Right kidney (tissue), 9 donors: ENCODE measurements at places on chromosomes 12 and 14.

- no peak for DNase-seq
Observed at GRCh38 chr12:90080616-90081015, 372.0 kb upstream of the ATP2B1 start.

GRCh38 chr12:40681148-40681547 lies 11.1 kb upstream of the CNTN1 start:
- DNase-seq: no peak

DNA sequence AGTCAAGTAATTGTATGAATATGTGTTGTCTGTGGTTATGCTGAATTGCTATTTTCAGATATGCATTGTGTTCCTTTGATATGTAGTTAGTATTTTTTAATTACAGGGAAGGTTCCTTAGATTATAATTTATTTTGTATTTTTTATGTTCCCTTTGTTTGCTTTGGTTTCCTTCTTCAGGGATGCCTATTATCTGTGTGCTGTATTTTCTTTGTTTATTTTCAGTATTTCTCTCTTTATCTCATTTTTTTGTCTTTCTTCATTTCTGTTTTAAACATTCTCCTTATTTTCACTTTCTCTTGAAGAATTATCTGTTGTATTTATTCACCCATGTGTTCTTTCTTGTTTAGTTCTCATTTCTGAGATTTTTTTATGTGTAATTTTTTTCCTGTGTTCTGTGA lies 163.1 kb downstream of the EMP1 start:
- DNase-seq: no peak

DNA sequence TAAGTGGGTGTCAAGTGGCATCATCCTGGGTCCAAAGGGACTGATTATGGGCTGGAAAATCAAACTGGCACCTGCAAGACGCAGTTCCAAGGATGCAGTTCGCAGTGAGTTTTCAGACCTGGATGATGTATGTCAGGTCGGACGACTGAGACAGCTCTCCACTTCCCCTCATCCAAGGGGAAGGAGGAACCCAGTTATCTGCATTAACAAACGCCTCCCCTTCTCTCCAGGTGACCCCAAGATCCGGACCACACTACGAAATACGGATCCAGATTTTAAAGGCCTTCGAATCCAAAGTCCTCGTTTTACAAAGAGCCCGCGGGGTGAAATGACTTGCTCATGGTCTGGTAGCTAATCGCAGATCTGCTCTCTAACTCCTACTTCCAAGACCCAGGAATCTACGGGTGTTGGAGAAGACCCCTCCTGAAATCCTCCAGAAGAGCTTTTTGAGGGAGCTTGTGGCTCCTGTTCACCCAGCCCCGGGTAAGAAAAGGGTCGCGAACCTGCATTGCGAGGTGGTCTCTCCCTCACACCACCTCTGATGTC lies 460 bp upstream of the SYNE2 start:
- DNase-seq: peak; percentile 91

- DNase-seq: no peak
Observed at GRCh38 chr12:117334855-117335587, 26.4 kb downstream of the NOS1 start.

- DNase-seq: no peak
Observed at GRCh38 chr12:82319276-82319675, 38.9 kb downstream of the CCDC59 start.

DNA sequence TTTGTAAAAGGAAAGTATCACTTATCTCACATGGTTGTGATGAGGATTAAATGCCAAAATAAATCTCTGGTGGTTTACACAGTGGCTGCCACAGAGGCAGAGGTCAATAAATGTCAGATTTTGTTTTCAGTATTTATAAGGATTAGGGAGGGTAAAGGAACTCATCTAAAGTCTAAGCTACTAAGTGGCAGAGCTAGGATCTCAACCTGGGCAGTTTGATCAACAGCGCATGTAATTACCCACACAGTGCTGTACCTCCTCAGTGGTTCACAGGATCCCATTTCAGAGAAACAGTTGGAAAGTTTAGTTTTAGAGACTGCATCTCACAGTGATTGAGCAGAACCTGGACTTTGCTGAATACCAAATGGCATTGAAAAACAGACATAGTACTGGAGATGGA lies 44.9 kb upstream of the RIC8B start:
- DNase-seq: peak; percentile 22

DNA sequence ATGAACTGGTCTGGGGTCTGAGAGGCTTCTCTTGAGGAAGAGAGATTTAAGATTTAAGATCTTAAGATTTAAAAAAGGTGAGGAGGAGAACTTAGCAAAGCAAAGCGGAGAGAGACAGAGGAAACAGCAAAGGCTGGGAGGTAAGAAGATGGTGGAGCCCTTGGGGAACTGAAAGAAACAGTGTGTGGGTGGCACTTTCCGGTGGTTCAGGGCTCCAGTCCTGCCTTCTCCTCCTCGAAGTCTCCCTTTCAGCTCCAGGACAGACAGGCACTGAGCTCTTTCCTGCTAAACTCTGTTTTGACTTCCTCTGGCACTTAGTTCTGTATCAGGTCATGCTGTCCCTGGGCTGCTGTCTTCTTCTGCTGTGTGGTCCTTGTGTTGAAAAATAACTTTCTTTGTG lies 298.7 kb upstream of the SRRM4 start:
- DNase-seq: no peak

DNA sequence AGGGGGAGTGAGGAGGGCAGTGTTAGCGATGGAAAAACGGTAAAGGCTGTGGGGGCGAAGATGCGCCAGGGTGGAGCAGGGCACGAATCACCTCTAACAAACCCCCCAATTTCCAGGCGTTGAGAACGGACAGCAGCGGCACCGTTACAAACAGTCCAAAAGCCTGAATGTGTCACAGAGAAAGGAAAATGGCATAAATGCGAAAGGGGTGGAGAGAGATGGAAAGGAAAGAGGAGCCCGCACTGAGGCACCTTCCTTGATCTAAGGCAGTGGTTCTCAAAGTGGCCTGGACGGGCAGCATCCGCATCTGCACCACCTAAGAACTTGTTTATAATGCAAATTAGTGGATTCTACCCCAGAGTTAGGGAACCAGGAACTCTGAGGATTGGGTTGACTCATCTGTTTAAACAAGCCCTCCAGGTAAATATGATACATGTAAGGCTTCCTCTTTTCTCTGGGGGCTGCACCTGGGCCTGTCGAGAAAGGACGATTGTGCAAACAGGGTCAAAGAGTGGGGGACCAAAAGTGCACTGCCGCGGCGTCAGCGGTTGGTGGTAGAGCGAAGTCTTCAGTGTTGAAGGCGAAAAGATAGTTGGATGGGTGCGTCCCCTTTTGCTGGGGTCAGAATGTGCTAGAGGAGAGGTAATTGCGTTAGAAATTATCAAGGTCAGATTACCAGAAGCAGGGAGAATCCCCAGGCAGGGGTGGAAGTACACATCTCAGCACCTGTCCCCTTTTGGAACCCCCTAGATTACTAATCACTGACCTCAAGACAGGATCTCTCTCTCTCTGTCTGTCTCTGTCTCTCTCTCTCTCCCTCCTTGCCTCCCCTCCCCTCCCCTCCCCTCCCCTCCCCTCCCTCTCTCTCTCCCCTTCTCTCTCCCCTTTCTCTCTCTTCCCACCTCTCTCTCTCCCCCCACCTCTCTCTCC lies 1.3 kb upstream of the KCNH5 start:
- no peak for DNase-seq

- DNase-seq: no peak
Observed at GRCh38 chr12:8057839-8058238, 8.3 kb downstream of the C3AR1 start.
